Osteoblast (primary cell): ENCODE measurements at places on chromosomes 4 and X. TPM values are rescaled to one million over a fixed set of nuclear protein-coding genes. Genes with fewer than 3 reads are reported as not detected.

GRCh38 chr4:178037459-178038214 lies 595.4 kb upstream of the AGA start:
- DNase-seq, result no peak
- no peak overlapping the region for H3K27ac ChIP-seq
- H3K4me3 ChIP-seq, result no peak overlapping the region
- H3K4me1 ChIP-seq, result no peaks in the 10 kb centered on the region
- H3K36me3 ChIP-seq, result no peaks in the 10 kb centered on the region
- H3K27me3 ChIP-seq, result no peaks in the 10 kb centered on the region

- H3K27ac ChIP-seq, result no peak overlapping the region
- no peaks in the 10 kb centered on the region for H3K4me1 ChIP-seq
- no peaks in the 10 kb centered on the region for H3K27me3 ChIP-seq
- no peak for DNase-seq
- no peak overlapping the region for H3K4me3 ChIP-seq
- no peaks in the 10 kb centered on the region for H3K36me3 ChIP-seq
These were observed 30.0 kb downstream of the SHROOM2 start for GRCh38 chrX:9816084-9816700.

DNA sequence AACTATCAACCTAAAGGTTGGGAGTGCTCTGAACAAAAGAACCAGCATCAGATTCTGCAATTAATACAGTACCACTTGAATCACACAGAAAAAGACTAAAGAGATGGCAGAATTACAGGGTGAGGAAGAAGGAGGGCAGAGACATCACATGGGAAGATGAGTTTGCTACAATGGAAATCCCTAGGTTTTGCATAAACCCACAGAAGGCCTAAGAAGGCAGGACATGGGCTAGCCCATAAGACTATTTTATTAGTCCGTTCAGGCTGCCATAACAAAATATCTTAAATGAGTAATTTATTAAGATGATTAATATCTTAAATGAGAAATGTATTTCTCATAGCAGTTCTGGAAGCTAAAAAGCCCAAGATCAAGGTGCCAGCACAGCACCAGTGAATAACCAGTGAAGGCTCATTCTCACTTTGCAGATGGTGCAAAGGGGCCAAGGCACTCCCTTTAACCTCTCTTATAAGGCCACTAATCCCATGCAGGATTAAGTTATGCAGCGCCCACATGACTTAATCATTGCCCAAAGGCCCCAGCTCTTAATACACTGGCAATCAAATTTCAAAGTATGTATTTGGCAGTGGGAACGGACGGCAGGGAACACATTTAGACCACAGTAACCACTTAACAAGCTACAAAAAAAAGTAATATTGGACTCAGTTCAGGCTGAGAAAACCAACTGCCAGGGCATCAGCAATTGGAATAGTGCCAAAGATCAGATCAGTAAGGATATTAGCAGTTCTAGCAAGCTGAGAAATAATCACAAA lies 47.6 kb upstream of the NEUROG2 start:
- H3K4me3 ChIP-seq, result no peak overlapping the region
- H3K27ac ChIP-seq, result no peak overlapping the region
- DNase-seq, result peak; percentile 71
- H3K27me3 ChIP-seq, result no peaks in the 10 kb centered on the region
- H3K36me3 ChIP-seq, result no peaks in the 10 kb centered on the region

The EPGN gene
- 1.1 and 1.2 TPM in 2 replicates for total RNA-seq

The DMRTC1 gene
- total RNA-seq, result not detected in 2 replicates

The FAM199X gene
- 20.3 and 22.4 TPM in 2 replicates for total RNA-seq
